Fibroblast of upper back skin (primary cell): ENCODE measurements at places on chromosomes 11 and 22.

GRCh38 chr11:83601914-83602527, 315.9 kb upstream of the CCDC90B start:
- DNase-seq, result peak; percentile 6

DNA sequence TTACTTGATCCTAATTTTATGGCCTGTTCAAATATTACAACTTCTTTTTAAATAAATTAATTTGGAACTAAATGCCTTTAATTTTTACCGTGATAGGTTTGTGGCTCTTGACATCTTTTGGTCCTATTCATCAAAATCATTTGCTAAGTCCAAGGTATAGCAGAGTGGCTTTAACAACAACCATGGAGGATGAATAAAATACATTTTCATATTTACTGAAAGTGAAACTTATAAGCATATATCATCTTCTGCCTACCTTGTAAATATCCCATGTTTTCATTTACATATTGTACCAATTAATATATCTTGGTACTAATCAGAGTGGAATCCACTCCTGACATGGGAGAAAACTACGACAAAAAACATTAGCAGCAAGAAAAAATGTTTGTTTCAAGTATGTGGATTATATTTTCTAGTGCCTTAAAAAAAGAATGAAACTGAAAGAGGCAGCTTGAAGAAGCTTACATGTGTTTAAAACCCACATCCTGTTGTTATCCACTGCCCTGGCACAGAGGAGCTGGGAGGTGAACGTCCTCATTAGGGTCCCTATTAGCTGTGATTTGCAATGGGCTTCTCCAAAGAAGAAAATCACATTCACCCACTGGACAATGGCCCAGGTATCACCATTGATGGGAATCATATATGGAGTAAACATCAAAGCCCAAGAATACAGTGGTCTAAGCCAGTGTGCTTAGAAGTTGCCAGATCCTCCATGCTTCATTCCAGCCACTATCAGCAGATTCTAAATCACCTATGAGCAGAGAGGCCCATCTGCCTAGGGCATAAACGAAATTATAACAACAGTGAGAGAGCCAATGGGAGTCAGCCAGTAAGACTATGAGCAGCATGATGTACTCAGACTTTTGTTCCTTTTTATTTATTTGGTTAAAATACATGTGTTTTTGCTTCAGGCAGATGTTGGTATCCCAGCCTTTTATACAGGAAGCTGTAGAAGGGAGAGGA, 84.7 kb downstream of the MAML2 start:
- no peak for DNase-seq

GRCh38 chr11:44731685-44732430, 5.1 kb downstream of the TSPAN18 start:
- peak; percentile 93 for DNase-seq

GRCh38 chr22:49971232-49972162, 10.9 kb downstream of the PIM3 start:
- DNase-seq, result no peak

GRCh38 chr22:23828800-23829680, 9.8 kb downstream of the DERL3 start:
- no peak for DNase-seq

DNA sequence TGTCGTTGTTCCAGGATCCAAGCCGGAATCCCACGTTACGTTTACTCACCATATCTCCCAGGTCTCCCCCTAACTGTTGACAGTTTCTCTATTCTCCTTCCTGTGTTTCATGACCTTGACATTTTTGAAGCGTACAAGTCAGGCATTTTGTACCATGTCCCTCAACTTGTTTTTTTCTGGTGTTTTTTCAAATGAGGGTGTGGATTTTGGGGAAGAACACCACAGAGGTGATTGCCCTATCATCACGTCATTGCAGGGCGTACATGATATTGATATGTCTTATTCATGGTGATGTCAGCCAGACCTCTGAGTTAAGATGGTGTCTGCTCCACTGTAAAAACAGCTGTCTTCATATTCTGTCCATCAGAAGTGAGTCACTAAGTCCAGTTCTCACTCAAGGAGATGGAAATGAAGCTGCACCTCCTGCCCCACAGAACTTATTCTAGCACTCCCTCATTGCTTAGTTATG, 28.3 kb upstream of the SOX10 start:
- DNase-seq, result no peak

DNA sequence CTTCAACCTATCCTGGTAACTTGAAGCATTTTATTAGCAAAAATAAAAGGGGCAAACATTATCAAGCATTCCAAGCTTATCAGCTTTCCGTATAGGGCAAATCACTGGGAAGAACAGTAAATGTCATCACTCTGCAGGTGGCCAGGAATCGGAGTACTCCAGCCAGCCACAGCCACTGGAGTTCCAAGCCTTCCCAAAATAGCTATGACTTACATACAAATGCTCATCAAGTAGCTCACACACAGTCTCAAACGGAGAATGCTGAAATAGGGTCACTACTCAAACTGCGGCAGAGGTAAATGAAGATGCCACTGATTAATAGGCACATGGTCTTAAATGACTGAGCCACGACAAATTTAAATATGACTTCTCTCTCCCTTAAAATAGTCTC, 2.1 kb downstream of the USP28 start:
- peak; percentile 19 for DNase-seq

- peak; percentile 84 for DNase-seq
These were observed 4.0 kb downstream of the KCNJ1 start for GRCh38 chr11:128862908-128863660.

DNA sequence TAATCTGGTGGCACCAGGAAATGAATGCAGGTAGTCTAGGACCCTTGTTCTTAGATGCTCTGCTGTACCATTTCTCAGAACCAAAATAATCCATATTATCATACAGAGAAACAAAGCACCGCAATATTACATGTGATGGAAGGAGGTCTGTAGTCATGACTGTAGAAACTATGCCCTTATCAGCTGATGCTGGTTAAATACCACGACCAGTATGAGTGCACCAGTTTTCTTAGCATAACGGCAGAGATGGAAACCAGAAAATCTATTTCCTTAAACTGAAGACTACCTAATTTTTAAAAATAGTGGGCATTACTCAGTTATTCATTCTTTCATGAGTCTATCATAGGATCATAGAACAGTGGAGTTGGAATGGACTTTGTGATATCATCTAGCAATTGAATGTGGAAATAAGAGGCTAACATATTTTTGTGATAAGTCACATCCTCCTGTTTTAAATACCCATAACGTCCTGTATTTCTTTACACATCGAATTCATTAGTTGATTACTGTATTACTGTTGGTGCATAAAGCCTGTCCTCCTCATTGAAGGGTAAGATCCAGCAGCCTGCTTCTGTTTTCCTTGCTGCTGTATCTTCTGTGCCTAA, 15.1 kb downstream of the JHY start:
- DNase-seq, result peak; percentile 73

GRCh38 chr22:24154826-24155225, 26.5 kb upstream of the SUSD2 start:
- DNase-seq, result no peak

DNA sequence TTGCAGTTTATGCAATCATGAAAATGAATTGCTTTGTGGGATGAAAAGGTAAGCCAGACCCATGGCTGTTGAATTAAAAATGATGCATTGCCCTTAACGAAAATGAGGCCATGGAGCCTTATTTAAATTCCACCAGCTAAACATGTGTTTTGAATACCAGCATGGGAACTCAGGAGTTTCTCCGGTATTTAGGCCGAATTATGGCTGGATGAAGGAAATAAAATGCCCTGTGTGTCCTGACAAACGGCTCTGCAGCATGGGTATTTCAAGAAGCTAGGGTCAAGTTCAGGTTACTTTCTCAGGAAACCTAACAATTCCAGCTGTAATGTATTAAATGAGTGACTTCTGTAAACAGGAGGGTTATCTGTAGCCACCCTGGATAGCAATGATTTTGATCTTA, 38.3 kb downstream of the AMOTL1 start:
- peak; percentile 62 for DNase-seq

DNA sequence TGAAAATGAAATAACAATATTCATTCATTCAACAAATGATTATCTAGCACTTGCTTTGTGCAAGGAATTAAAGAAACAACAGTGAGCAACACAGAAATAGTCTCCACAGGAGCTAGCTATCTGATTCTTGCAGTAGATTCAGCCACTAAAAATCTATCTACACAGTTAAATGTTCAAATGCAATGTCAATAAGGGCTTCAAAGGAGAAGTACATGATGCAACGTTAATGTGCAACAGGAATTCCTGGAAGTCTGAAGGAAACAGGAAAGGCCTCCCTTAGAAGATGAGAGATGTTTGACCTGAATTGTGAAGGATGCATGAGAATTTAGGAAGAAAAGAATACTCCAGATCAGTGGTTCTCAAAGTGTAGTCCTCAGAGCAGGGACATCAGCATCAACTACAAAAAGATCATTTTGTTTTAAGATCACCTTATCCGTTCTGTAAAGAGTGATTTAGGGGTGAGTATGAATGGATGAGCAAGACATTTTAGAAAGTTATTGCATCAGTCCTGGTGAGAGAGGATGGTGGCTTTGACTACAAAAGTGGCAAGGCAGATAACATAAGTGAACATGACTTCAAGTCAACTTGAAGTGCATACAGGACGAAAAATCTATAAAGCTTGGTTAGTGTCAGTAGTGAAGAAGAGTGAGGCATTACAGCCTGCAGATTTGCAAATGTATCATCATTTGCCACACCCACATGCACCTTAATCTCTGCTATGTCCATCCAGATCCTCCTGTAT, 96.0 kb downstream of the ETS1 start:
- no peak for DNase-seq

DNA sequence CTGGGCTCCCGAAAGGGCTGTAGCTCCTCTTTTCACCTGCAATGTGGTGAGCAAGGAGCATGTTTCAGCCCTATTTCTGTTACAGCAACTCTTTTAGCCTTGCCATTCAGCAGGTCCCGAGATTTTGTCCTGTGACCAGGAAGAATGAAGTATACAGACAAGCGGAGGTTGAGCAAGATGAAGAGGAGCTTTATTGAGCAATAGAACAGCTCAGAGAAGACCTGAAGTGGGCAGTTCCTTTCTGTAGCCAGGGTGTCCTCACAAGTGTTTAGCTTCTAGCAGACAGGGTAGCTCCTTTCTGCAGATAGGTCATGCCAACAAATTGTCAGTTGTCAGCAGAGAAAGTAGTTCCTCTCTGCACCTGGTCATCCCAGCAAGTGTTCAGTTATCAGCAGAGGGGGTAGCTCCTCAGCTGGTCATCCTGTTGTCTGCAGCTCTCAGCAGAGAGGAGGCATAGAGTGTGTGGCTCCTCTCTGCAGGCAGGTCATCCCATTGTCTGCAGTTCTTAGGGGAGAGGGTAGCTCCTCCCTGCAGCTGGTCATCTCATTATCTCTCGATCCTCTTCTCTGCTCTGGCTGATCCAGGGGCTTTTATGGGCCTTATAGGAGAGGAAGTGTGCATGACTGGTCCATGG, 5.4 kb upstream of the OR56A4 start:
- no peak for DNase-seq

- no peak for DNase-seq
These were observed 96.4 kb upstream of the B3GAT1 start for GRCh38 chr11:134508219-134508990.

DNA sequence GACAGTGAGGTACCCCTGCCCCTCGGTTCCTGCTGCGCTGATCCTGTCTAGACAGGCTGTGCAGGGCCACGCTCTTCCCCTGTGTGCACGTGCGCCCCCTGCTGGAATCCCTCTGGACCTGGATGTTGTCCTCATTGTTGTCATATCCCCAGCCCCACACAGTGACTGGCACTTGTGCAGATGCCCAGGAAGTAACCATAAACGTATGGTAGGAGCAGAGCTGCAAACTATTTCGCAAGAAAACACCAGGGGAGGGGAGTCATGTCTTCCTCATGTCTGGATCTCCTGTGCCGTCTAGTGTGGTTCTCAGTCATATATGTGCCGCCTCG, 114.7 kb downstream of the CRYBB2 start:
- peak; percentile 10 for DNase-seq

DNA sequence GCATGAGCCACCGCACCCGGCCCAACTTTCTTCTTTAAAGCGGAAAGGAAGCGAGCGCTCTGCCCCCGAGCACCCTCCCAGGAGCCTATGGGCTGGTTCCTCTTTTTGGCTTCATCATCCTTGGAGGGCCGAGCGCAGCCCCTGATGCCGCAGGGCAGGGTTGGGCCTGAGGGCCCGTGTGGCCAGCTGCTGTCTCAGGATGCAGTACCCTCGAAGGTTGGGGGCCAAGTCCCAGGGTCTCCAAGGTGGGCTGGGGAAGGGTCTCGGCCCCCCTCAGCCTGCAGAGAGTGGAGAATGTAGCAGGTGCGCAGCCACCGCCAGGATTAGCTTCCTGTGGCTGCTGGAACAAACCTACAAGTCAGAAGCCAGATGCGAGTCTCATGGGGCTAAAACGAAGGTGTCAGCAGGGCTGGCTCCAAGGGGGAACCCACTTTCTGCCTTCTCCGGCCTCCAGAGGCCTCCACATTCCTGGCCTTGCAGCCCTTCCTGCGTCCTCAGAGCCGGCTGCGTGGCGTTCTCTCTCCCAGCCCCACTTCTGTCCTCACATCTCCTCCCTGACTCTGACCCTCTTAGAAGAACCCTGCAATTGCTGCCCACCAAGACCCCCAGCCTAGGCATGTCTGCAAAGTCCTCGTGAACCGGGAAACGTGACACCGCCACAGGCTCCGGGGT, 2.9 kb downstream of the PANX2 start:
- DNase-seq, result no peak

DNA sequence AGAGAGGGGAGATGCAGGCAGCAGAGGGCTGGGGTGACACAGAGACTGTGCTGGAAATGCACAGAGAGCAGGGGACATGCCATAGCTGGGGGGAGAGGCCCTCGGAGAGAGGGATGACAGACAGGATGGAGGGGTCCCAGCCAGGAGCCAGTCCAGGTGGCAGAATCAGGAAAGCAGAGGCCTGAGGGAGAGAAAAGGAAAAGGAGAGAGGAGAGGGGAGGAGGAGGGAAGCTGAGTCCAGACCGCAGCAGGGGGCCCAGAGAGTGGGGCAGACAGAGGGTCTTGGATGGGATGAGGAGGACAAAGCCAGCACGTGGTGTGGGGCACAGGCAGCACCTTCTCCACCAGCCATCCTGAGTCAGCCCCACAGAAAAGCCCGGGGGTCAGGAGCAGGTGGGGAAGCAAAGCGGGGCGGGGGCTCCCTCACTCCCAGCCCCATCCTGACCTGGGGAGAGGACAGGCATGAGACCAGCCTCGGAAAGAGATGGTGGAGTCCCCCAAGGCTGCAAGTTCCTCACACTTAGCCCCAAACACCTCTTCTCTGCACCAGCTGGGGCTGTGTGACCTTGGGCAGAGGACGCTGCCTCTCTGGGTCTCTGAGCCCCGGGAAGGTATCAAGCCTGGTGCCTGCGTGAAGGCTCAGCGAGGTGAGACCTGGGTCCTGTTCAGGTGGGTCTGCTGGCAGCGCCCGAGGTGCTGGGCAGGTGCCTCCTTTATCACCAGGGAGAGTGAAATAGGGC, 48.0 kb downstream of the IGLL1 start:
- DNase-seq, result no peak

DNA sequence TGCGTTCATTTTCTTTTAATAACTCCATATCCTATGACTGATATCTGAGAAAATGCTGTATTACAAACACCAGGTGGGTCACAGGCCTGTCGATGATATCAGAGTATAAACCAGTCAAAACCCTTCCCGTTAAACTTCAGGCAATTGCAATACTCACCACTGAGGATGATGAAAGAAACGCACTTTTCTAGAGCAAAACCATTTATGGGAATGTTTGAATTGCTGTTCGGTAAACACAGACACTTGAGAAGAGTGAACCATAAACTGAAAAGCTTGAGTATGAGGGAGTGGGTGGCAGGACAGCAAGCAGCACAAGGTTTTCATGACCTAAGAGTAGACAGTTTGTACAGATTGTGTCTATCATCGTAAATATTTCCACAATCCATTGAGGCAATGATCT, 139.8 kb upstream of the CEP126 start:
- no peak for DNase-seq

GRCh38 chr11:68959465-68960293, 21.1 kb downstream of the MRGPRD start:
- DNase-seq, result no peak

GRCh38 chr11:79196950-79197349, 243.9 kb downstream of the TENM4 start:
- DNase-seq, result no peak
